ENCODE measurements at places on chromosomes 2 and 18.
A peak's percentile ranks its signal among the peaks of the same experiment; 100 is the strongest.

DNA sequence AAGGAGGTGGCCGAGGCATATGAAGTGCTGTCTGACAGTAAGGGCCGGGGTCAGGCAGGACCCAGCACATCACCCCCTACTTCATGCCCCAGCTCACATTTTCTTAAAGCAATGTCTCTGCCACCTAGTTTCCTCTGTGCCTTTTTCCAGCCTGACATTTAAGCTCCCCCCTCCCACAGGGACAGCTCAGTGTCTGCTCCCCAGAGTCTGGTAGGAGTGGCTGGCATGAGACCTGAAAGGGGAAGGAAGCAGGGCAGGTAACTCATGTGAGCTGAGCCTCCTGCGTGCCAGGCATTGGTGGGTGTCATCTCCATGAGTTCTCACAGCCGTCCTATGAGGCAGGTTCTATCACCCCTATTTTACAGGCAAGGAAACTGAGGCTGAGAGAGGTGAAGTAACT lies 1.5 kb downstream of the DNAJB2 start:
- no peak for DNase-seq

- no peak for DNase-seq
Observed at GRCh38 chr18:62554061-62554815, 31.4 kb downstream of the ZCCHC2 start.

GRCh38 chr2:100072503-100072902 lies 69.9 kb downstream of the AFF3 start:
- no peak for DNase-seq

DNA sequence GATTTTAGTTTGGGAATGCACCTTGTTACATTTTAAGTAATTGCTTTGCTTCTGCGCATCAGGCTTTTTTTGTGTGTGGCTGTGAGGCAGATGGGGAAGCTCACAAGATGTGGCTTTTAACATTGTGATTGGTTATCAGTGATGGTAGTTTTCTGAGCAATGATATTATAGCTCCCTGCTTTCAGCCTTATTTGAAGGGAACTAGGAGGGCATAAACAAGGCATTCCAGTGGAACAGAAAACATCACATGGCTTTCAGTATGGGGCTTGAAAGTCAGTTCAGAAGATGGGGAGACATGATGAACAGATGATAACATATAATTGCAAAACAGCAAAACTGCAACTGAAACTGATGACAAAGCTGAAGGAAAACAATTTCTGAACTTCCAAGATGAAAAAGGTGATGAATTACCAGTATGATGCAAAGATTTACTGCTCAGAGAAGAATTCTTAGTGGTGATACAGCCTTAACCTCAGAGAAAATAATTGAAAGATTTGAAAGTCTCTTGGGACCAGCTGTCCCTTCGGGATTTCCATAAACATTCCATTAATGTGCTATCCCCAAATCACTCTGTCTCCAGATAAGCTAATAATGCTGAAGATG lies 439.7 kb downstream of the RND3 start:
- DNase-seq: no peak

DNA sequence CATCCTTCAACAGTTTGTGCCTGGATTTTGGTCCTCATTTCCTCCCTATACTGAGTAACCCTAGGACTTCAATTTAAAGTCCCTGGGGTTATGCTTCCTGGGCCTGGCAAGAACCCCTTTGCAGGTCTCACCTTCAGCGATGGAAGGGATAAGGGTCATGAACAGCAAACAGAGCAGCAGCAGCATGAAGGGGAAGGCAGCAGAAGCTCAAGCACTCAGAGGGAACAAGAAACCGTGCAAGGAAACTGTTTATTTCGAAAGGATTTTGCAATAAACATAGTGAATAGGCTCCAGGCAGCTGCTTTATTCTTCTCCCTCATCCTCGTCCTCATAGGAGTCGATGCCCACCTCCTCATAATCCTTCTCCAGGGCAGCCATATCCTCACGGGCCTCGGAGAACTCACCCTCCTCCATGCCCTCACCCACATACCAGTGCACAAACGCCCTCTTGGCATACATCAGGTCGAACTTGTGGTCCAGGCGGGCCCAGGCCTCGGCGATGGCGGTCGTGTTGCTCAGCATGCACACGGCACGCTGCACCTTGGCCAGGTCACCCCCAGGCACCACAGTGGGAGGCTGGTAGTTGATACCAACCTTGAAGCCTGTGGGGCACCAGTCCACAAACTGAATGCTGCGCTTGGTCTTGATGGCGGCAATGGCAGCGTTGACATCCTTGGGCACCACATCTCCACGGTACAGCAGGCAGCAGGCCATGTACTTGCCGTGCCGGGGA lies 2.8 kb upstream of the TUBA4B start:
- no peak for DNase-seq

GRCh38 chr18:47389210-47389609 lies 137.8 kb upstream of the SKOR2 start:
- DNase-seq: no peak

DNA sequence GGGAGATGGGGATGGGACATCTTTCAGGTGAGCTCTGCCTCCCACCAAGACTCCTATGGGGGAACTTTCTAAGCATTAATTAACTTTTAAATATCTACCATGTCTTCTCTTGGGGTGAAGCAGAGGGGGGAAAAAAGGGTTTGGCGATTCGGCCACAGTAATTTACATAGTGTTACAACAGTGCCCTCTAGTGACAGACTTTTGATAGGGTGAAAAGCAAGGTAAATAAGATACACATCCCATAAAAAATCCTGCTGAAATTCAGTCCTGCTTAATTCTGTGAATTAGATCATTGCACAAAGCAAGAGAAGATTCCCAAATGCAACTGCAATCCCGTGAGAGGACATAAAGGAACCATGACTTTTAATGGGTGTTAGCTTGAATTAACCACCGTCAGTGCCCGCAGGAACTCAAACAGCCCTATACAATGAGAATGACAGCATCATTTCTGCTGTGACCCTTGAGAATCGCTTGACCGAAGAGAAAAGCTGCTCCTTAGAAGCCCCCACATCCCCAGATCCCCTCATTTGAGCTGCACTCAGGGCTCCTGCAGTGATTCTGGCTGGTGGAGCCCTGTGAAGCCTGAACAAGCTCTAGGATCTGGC lies 32.8 kb downstream of the FAM124B start:
- peak; percentile 6 for DNase-seq

- DNase-seq: no peak
Observed at GRCh38 chr2:171404261-171404660, 29.5 kb downstream of the METTL8 start.

DNA sequence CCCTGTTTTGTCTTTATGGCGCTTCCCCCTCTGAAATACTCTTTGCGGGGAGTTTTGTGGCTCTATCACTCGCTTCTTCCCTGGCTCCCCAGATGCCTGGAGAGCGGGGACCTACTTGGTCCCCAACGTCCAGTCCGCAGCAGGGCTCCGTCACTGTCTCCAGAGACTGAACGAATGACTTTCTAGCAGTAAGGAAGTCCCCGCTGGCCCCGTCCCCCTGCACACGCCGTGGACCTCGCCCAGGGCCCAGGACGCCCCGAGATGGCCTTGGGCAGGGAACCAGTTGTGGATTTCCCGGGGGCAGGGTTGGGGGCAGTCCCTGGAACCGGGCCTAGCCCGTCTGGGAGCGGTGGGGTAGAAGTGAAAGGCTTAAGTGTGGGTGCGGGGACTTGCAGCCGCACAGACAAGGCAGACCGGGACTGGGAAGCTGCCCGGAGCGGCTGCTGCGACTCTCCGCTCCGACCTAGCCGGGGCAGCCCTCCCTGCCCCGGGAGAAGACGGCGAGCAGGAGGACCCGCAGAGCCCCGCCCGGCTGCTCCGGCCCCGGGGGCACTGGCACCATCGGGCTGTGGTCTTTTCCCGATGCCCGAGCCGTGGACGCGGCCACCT lies 821 bp upstream of the EPHA4 start:
- DNase-seq: no peak

DNA sequence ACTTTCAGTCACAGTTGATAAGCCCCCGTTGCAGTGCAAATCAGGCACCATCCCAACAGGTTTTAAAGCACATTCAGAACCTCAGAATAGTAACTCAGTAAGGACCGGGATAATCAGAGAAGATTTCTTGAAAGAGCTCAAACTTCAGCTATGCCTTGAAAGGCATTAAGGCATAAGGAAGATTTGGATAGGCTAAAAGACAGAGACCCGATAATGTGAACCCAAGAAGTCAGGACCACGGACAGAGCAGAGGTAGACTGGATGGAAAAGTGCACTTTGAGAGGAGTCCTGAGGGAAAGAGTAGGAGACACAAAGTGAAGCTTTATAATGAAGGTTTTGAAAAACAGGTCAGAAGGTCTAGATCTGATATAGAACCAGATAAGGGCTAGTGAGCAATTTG lies 36.9 kb upstream of the KLF7 start:
- peak; percentile 17 for DNase-seq

GRCh38 chr2:63589148-63589958 lies 590 bp downstream of the MDH1 start:
- DNase-seq: peak; percentile 12

- no peak for DNase-seq
Observed at GRCh38 chr2:111121028-111121827, 514 bp downstream of the BCL2L11 start.

DNA sequence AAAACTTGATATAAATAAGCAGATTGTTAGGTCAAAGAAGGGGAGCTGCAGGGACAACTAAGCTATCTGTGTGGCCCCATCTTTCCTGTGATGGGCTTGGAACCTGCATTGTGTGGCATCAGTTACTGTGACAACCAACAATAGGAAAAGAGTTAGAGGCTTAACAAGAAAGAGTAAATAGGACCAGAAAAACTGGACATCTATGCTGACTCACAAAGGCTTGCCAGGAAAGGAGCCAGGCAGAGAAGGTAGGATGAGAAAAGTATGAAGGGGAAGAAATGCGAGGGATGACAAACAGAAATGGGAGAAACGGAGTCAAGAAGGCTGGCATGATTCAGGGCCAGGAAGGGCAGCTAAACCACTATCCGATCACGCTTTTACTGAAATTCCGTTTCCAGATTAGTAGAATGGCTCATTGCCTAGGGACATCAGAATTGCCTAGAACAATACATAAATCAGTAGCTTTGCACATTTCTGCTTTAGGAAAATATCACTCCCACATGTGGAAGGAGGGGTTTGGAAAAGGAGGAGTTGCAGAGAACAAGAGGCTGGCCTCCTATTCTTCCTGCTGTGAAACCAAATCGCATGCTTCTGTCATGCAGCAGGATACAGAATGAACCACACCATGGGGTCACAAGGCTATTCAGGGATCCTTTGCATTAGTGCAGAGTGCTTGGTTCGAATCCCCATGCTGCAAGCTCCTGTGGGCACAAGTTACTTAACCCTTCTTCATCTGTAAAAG lies 7.3 kb downstream of the PLA2R1 start:
- DNase-seq: no peak

GRCh38 chr18:42182728-42183700 lies 228.0 kb downstream of the PIK3C3 start:
- DNase-seq: no peak

- peak; percentile 82 for DNase-seq
Observed at GRCh38 chr2:234291765-234292204, 205.1 kb downstream of the ARL4C start.

GRCh38 chr2:129103936-129104878 lies 785.5 kb upstream of the HS6ST1 start:
- no peak for DNase-seq

DNA sequence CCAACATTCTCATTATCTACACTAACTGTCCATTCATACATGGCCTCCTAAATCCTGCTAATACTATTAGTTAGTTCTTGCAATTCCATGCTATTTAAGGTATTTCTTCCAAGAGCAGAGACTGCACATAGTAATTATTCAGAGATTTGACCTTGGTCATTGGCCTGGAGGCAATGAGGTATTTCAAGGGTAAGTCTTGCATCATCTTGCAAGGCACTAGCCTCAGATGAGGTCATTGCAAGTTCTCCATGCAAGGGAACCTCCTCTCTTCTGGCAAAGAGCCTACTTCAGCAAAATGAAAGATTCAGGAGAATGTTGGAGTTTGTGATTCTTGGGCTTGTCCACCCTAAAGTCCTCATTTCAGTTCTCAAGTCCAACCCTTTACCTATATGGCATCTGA lies 48.5 kb upstream of the IKZF2 start:
- DNase-seq: no peak

DNA sequence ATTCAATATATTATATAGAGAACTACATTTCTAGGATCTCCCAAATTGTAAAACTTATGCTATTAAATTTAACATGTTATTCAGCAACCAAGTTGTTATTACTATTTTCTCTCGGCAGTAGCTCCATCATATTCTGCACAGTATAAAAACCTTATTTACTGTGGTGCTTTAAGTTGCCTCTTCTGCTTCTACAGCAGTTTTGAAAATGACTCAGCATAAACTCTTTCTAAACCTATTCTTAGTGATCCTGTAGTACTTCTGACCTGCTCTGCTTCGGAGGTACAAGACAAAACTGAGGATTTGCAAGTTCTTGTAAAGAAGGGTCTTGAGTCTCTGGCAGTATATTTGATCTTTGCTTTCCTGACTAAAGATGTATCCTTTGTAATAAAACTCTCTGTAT lies 567.2 kb downstream of the TMX3 start:
- no peak for DNase-seq

DNA sequence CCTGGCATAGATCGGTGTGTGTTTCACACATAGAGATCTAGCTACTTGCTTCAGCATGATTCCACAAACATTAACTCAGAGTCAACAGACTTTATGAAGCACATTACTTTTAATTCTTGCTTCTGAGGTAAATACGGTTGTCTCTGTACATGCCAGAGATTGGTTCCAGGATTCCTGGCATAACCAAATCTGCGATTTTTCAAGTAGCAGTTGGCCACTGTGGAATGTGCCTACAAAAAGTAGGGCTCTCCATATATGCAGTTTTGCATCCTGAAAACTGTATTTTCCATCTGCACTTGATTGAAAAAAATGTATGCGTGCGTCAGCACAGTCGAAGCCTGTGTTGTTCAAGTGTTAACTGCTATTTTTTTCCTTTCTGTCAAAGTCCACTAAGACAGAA lies 85.0 kb downstream of the ZAP70 start:
- no peak for DNase-seq

DNA sequence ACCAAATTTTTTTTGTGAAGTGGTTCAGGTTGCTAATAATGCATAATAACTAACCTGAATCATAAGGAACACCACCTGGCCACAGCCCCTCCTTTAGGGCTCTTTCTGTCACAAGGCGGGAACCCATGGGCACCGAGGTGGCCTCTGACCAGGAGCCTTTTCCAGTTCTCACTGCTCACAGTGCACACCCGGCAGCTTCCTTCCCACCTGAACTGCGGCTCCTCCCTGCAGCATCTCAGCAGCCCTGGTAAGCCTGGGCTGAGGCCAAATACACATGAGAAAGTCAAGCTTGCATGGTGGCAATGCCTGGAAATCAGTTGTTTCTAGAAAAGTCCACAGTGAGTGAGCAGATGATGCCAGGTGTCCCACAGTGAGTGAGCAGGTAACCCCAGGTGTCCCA lies 77.6 kb upstream of the SNTG2 start:
- DNase-seq: no peak

DNA sequence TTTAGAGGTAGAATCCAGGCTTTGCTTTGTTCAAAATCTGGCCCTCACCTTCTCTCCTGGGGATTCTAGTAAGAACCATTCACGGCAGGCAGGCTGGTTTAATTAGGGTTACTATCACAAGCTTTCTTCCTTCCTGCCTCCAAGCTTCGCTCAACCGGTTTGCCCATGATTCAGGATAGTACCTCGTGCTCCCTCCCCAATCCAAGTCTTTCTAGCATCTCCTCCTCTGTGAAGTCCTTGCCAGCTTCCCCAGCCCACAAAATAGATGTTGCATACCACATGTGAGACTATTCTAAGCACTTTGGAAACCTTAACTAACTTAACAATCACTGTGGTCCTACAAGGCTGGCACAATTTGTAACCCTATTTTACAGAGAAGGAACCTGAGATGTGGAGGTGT lies 135.1 kb downstream of the SOCS6 start:
- DNase-seq: no peak
